Stimulated activated CD4-positive, alpha-beta T cell treated with anti-CD3 and anti-CD28 coated beads, Interleukin-12 subunit alpha, Interleukin-12 subunit beta, amount 100 ng/mL, for 24 hours (primary cell): ENCODE measurements at places on chromosomes 4 and X.

DNA sequence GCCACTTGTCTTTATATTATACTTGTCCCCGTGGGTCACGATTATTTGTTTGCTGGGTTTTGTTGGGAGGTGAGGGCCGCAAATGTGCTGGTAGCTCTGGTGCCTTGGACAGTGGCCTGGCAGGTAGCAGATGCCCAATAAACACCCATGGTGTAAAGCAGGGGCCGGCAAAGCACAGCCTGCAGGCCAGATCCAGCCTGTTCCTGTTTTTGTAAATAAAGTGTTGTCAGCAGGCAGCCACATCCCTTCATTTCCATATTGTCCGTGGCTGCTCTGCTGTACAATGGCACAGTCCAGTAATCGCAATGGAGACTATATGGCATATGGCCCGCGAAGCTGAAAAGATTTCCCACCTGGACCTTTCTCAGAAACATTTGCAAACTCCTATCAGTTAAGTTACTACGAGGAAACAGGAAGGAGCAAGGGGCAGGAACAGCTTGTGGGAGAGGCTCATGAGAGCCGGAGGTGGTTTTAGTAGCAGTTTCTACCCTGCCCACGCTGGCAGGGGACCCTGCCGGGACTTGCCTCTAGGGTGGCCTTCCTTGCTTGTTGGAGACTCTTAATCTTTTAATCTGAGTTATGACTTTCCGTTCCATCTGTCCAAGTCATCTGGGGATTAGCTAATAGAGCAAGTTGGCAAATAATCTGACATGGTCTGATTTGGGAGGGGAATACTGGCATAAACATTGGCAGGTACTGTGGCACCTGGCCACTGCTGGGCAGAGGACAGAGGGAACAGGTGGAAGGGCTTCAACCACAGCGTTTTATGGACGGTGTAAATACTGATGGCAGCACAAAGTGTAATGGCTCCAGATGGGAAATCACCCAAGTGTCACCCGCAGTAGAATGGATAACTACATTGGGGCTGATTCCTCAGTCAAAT, 19.6 kb downstream of the CLCN4 start:
- no peak for DNase-seq

- no peak for DNase-seq
Measured at GRCh38 chr4:53917729-53918128, 146.7 kb downstream of the CHIC2 start.

DNA sequence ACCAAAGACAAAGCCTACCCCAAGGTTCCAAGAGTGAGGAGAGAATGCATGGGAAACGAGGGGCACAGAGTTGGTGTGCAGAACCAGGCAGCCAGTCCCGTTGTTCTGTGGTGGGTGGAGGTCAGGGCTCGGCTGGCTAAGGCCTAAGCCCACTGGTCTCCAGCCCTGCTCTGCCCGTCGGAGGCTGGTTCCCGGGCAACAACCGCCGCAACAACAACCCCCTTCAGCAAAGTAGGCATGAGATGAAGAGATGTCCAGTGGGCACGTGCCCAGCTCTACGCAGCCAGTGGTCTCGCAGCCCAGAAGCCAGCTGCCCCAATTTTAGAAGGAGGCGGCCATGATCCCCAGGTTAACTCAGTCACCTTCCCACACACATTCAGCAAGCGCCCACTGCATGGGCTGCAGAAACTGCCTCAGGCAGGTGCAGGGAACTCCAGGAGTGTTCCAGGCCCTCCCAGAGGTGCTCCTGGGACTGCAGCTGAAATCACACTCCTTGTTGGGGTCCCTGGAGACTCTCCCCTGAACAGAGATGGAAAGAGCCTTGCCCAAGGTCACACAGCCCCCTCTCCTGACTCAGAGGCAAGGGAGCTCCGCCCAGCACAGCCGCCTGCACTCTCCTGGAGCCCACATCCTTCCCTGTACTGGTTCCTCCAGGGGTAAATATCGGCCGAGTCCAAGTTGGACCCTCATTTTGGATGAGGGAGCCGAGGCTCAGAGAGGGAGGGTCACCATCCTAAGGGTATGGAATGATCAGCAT, 25.4 kb upstream of the HTRA3 start:
- no peak for DNase-seq

DNA sequence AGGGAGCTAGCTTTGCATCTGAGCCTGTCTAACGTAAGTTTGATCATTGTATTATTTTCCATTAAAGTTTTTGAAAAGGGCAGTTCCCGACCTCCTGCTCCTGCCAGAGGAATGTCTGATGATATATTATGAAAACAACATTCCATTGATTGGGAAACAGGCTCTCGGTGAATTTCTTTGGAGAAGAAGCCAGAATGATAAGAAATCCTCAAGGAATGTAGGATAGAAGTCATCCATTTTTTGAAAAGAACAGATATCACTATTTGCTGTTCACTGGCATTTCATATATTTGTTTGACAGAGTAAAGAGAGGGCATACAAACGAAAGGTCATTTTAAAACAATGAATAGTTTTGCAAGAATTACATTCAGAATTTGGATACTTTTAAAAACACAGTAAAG, 781.0 kb upstream of the HTR2C start:
- no peak for DNase-seq

DNA sequence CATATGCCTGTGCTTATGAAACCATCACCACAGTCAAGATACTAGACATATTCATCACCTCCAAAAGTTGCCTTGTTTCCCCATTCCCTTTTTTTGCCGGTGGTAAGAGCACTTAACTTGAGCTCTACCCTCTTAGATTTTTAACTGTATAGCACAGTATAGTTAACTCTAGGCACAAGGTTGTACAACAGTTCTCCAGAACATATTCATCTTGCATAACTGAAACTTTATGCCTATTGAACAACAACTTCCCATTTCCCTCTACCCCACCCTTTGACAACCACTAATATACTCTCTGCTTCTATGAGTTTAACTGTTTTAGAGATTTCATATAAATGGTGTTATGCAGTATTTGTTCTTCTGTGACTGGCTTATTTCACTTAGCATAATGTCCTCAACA, 119.3 kb downstream of the ASB9 start:
- DNase-seq, result no peak

DNA sequence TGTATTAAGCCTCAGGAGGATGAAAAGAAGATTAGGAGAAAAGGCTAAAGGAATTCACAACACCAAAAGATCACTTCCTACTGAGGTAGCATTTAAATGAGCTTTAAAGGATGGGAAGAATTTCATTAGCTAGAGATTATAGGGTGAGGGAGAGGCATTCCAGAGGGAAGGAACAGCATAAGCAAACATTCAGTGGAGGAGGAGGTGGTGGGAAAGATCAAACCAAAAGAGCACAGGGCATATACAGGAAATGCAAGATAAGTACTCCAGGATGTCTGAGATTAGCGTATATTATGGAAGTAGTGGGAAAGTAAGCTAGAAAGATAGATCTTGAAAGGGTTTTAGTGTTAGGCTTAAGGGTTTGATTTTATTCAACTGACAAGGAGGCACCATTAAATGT, 84.8 kb downstream of the COL4A6 start:
- DNase-seq, result no peak

DNA sequence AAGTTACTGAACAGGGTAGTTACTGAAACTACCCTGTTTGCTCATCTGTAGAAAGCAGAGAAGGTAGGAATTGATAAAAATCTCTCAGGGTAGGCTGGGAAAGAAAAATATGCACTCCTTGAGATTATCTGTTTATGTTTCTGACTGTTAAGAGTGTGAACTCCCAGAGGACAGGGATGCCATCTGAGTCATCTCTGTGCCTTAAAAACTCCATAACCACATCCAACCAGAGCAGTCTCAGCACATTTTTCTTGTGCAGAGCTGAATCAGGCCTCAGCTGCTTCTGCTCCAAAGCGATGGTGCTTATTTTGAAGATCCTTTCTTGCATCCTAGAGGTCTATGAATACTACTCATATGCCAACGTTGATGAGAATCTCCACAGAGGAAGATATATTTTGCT, 9.9 kb downstream of the CENPVL3 start:
- no peak for DNase-seq

- no peak for DNase-seq
Measured at GRCh38 chrX:39310891-39311290, 509.6 kb downstream of the MID1IP1 start.

- no peak for DNase-seq
Measured at GRCh38 chr4:174314770-174315169, 31.1 kb downstream of the CEP44 start.

DNA sequence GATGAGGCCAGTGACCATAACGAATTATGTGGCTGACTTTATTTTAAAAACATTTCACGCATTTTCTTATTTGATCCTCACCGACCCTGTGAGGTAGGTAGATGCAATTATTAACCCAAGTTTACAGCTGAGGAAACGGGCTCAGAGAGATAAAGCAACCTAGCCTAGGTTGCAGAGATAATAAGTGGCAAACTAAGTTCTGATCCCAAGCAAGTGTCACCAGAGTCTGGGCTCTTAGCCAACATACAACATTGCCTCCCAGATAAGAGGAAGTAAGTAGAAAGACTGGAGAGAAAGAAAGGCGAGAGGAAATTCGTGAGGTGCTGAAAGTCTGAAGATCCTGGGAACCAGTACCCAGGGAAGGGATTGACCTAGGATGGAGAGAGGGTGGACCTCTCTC, 77.4 kb upstream of the GPR50 start:
- DNase-seq, result no peak

- no peak for DNase-seq
Measured at GRCh38 chr4:14524276-14524675, 478.0 kb upstream of the CPEB2 start.

DNA sequence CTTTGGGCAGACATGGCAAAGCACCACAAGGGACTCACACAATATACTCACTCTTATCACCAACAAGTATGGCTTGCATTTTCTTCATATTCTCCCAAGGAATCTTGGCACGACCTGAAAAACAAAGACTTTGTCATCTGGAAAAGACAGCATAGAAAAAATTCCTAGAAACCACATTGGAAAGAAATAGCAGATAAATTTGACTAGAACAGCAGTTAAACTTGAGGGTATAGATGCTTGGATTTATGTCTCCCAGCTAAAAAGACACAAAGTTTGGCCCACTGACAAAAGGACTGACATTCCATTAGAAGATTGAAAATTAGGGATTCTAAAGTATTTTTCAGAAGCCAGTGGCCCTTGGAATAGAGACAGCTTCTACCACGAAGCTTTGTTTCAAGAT, 6.9 kb upstream of the VEGFC start:
- DNase-seq, result no peak

DNA sequence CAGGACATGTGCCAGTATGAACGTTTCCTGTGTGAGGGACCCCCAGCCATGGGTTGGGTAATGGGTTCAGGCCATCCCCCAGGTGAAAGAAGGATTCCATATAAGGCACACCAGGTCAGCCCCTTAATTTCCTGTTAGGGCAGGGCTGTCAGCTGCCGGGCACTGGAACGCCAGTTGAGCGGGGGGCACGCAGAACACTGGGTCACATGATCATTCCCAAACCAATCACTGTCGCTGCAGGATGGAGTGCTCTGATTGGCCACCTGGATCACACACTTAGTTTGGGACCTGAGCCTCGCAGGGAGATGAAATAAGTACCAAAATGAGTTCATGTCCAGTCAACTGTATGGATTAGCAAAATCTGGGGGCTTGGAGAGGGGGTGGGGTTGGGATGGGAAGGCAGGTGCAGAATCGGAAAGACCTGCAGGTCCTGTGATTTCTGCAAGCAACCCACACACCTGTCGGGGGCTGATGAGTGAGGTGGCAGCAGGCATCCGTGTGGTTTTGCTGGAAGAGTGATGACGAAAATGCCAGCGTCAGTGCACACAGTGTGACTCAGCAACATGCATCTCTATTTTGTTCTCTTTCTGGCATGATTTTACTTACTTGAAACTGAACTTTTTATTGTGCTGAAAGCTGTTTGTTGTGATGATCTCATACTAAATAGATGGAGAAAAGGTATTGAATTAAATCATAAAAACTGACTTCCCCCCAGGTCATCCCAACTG, 32.2 kb downstream of the RNF212 start:
- no peak for DNase-seq

- no peak for DNase-seq
Measured at GRCh38 chrX:10175319-10175871, 18.6 kb downstream of the CLCN4 start.

DNA sequence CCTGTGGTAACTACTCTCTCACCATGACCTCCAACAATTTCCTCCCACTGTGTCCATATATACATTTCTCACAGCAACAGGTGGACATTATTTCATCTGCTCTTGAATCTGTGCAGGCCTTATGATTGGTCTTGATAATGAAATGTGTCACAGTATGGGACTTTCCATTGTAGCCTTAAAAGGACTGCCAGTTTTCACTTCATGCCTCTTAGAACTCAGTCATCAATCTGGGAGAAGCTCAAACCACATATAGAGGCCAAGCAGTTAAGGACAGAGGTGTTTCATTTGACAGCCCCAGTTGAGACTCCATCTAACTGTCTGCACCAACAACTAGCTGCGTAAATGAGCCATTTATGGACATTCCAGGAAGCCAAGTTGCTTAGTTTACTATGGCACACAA, 1534.8 kb downstream of the ARAP2 start:
- DNase-seq, result no peak

GRCh38 chrX:150361070-150361776, 1.9 kb upstream of the MAMLD1 start:
- no peak for DNase-seq

DNA sequence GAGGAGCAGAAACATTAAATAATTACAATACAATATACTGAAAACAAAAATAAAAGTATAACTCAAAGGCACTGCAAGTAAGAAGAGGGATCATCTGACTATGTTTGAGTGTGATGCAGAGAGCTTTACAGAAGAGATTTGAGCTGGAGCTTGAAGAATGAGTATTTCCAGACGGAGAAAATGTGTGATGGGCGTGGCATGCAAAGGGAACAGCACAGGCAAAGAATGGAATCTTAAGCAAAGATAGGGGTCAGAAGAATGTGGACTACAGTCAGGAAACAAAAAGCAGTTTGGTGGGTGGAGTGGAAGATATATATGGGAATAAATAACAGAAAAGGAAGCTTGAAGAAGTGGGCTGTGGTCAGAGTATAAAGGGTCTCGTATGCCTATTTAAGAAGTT, 45.5 kb downstream of the OPHN1 start:
- no peak for DNase-seq

- no peak for DNase-seq
Measured at GRCh38 chr4:137676357-137676998, 144.2 kb upstream of the PCDH18 start.

DNA sequence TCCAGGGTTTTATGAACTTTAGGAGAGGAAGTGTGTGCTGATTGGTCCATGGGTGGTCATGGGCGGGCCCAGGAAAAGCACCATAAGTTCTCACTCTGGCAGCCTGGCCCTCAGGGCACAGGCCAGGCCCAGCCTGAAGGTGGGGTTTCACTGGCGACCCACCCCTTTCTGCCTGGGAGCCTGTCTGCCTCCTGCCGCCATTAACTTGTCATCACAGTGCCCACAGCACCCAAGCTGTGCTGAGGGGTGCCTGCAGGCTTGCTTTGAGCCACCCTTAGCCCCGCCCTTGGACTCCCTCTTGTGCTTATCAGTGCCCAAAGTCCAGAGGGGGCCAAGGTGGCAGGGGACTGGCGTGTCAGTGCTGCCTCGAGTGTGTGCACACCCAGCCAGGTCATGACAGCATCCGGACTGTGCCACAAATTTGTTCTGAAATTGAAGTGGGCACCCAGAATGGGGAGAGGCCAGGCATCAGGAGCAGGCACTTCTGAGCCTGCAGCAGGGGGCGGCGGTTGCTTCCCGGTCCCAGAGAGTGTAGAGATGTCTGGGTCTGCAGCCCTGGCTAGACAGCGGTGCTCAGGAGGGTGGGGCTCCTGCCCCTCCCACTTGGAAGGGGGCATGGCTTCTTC, 455.6 kb downstream of the TMA16 start:
- DNase-seq, result no peak
